ENCODE measurements at places on chromosomes 11 and 22. TPM values are rescaled to one million over a fixed set of nuclear protein-coding genes. Genes with fewer than 3 reads are reported as not detected.

The HMGXB4 gene
- 47.0 TPM for total RNA-seq

The OR2AT4 gene
- not detected for total RNA-seq

DNA sequence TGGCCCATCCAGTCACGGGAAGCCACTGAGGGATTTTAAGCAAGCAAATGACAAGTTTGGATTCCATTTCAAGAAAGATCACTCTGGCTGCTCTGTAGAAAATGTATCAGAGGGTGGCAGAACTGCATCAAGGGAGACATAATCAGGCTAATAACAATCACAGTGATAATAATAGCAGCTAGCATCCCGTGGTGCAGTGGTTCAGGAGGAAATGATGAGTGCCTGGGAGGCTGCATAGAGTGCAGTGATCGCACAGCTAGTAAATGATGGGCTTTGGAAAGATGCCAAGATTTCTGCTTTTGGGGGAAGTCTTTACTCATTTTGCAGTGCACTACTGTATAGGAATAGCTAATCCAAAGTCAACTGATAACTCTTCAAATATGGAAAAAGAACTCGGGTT, 35.8 kb downstream of the TNRC6B start:
- DNase-seq = no peak

DNA sequence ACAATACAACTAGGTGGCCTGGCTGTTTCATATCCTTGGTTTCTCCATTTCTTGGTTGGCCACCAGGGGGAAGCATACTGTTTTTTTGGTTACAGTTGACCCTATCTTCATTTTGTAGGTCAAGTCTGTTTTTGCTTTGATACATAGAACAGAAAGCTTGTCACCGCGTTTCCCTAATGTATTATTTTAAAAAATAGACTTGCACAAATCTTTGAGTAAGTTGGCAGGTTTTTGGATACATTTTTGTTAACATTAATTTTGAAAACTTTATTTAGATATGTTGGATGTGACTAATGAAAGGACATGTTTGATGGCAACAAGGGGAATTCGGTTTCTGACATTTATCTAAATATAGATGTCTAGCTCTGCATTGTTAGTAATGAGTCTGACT, 3.0 kb downstream of the NCR3LG1 start:
- peak; percentile 45 for DNase-seq

- DNase-seq = no peak
Measured at GRCh38 chr11:64998141-64998540, 1.4 kb upstream of the BATF2 start.

Data from CD8-positive, alpha-beta T cell (primary cell).